ENCODE measurements at places on chromosomes 6 and 20.
A peak's percentile ranks its signal among the peaks of the same experiment; 100 is the strongest.

DNA sequence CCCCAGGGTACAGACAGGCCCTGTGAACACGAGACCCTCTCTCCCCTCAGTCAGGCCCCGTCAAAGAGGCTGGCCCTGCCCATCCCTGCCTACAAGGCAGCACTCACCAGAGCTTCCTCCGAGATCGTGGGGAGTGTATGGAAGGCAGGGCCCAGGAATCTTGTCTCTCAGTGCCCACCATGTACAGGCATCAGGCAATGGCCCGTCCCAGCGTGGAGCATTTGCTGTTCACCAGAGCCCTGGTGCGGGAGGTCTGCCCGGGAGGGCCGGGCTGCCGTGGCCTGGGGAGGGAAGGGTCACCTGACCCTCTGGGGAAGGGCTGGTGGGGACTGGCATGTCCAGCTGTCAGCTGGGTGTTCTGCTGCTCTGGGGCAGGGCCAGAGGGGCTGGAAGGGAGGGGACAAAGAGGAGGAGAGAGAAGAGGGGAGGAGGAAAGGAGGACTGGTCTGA, at the start of gene IP6K3:
Gene IP6K3, minus strand, starts transcription at position 255 of the 450 bp plus-strand sequence. CDS start 11,429 bp downstream, outside the sequence.
- DNase-seq, result no peak

- DNase-seq, result no peak
Measured at GRCh38 chr6:16855460-16855859, 94.2 kb upstream of the ATXN1 start.

DNA sequence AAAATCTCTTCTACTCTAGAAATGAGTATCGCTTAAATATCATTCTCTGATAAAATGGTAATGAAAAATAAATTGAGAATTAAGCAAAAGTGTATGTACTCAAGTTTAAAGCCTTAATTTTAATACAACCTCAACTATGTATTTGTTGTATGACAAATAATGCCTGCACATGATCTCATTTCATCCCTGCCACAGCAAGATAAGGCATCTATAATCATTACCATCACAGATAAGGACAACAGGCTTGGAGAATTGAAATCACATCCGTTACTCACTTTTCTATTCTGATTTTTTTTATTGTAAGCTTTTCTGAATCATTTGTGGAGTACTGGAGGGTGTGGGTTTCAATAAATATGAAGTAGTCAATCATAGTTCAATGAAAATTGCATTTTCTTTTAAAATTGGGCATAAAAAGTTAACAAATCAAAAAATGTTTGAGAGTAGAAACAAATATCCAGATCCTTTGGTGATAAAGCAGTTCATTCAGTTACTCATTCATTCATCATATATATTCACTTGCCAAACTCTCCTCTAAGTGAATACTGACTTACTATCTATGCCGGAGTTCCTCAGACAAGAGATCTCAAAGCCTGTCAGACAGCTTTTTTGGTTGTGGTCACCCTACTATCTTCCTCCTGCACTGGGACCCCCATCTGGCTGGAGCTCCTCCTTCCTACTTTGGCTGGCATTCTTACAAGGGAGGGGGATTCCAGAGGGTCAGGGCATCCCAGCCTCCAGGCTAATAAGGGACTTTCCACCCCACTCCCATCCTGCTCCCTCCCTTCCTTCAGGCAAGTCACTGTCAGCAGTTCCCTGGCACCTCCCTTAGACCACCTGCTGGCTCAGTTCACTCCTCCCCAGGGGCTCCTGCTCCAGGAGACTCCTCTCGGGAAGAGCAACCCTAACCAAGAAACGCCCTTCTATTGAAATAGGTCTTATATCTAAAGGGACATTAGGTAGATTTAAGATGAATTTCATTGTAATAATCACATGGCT, 118.6 kb downstream of the OGFRL1 start:
- no peak for DNase-seq

DNA sequence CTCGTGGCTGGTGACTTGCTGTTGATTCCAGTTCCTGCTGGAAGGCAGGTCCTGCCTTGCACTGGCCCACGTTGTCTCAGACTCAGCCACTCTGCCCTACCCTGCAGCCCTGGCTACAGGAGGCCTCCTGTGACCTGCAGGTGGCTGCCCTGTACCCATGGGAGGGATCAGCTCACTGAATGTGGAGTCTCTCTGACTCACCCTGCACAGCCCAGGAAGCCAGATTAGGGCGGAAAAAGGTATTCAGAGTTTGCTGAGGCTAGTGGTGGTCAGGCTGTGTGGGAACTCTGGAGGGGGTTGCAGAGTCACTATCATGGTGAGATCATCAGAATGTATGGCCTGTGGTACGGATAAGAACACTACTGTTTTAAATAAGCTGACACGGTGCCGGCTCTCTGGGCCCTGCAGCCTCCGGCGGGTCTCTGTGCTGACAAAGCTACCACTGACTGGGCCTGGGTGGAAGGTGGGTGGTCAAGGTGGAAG, 24.7 kb upstream of the PYGB start:
- peak; percentile 69 for DNase-seq

DNA sequence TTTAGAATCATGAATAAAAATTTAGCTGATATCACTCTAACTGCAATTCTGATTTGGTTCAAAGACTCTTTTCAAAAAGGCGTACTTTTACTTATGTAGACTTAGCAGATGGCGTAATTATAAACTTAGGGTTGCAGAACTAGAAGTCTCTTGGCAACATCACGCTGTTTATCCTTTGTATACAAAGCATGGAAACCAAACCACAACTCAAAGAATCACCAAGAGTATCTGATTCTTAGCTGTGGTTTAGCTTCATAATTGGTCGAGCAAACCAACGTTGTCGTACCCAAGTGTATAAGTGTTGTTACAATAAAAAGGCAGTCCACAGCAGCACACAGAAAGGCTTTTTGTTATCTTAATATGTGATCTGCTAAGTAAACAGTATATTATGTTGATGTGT, 18.2 kb downstream of the STMND1 start:
- DNase-seq, result no peak

GRCh38 chr6:4349931-4350330, 214.6 kb upstream of the ECI2 start:
- DNase-seq, result no peak
